ENCODE measurements at places on chromosomes 7 and 10.

- DNase-seq: no peak
These were observed 6.8 kb downstream of the HSPA14 start for GRCh38 chr10:14844948-14845347.

DNA sequence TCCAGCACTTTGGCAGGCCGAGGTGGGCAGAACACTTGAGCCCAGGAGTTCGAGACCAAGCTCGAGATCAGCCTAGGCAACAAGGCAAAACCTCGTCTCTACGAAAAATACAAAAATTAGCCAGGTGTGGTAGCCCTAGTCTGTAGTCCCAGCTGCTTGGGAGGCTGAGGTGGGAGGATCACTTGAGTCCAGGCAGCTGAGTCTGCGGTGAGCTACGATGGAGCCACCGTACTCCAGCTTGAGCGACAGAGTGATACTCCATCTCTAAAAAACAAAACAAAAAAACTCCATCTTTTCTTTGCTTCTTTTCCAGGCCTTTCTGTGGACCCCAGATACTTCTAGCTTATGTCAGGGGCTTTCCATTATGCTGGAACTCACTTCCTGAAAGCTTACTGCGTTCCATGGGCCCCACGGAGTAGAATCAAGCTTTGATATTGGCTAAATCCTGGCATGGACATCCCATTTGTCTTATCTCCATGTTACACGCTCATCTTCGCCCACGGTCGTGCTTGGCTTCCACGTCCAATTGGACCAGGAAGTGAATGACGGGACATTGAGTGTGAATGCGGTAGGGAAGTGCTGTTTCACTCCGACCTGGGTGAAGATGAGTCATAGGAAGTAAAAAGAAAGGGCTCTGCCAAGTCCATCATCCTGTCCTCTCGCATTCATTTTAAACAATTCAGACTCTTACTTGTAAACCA is 45.7 kb downstream of the FAM171A1 start:
- DNase-seq: peak; percentile 77

GRCh38 chr7:78153285-78153684 is 354.7 kb downstream of the PHTF2 start:
- no peak for DNase-seq

GRCh38 chr10:97974526-97975525 is 55.6 kb downstream of the CRTAC1 start:
- DNase-seq: no peak

DNA sequence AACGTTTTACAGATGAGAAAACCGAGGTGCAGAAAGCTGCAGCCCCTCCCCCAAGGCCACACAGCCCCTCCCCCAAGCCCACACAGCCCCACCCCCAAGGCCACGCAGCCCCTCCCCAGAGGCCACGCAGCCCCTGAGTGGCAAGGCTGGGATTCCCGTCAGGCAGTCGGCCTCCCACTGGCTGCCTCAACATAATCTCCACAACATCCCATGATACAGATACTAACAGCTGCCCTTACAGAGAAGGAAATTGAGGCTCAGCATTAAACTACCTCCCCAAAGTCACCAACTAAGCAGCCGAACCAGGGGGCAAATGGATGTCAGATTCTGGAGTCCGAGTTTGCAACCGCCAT is 15.9 kb downstream of the SH3PXD2A start:
- no peak for DNase-seq

GRCh38 chr10:74634995-74635536 is 191.3 kb upstream of the KAT6B start:
- no peak for DNase-seq

GRCh38 chr10:67788028-67788886 is 49.7 kb downstream of the DNAJC12 start:
- DNase-seq: peak; percentile 25

DNA sequence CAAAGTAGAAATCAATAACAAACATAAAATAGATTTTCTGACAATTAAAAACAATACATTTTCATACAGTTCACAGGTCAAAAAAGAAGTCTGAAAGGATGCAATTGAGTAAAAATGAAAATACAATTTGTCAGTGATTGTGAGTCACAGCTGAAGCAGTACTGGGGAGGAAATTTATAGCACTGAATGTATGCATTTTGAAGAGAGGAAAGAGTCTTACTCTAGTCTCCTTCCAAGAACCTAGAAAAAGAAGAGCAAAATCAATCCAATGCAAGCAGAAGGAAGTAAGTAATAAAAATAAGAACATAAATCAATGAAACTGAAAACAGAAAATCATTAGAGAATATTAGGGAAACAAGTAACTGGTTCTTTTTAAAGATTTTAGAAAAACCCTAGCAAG is 507.2 kb upstream of the IGFBP3 start:
- no peak for DNase-seq

- no peak for DNase-seq
These were observed 130.7 kb upstream of the CELF2 start for GRCh38 chr10:10886861-10887531.

GRCh38 chr10:97355571-97355975 is 21.0 kb upstream of the FRAT2 start:
- DNase-seq: no peak

DNA sequence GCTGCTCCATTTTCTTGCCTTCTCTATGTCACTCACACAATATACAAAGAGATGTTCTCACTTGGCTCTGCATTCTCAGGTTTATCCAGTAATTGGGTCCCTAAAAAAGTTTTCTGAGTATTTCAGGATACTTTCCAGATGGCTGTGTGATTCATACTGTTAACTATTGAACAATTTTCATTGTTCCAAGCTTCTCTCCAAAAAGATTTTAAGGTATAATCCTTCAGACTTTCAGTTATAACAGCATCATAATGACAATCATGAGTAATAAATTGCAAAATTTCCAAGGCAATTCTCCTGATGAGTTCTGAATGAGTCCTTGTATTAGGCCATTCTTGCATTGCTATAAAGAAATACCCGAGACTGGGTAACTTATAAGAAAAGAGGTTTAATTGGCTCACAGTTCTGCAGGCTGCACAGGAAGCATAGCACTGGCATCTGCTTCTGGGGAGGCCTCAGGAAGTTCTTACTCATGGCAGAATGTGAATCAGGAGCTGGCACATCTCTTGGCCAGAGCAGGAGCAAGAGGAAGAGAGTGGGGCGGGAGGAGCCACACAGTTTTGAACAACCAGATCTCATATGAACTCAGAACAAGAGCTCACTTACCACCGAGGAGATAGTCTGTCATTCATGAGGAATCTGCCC is 148.1 kb downstream of the SLC16A9 start:
- DNase-seq: peak; percentile 76

GRCh38 chr7:101085162-101085964 is at the start of gene TRIM56:
TSS of gene TRIM56 (plus strand) at chr7:101085481. CDS start at chr7:101087313, 1,832 bp downstream.
- DNase-seq: peak; percentile 78

DNA sequence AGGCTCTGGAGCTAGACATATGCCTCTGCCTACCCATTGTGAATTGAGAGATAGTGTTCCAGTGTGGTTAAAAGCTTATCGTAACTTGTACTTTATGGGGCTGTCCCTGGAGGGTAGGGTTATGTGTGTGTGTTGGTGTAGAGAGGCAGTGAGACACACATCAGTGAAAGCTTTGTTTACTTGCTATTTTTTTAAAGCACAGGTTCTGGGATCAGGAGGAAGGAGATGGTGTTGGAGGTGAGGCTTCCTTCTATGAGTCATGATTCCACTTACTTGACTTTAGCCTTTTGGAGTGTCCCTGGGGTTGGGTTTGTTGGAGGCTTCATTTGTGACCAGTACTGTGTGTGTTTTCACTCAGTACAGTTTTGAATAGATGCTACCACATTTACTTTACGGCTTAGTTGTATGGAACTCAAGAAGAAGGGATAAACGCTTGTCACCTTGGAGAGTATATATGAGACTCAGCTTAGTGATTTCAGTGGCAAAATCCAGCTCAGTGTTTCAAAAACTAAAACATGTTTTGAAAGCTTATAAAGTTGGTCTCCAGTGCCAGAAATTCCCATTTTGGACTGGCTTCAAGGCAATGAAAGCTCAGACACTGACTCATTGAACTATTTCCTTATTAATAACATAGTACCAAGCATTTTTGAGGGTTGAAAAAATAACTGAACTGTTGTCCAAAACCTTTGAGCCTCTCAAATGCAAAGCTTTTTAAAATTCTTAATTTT is 106.2 kb downstream of the PLXDC2 start:
- peak; percentile 88 for DNase-seq

DNA sequence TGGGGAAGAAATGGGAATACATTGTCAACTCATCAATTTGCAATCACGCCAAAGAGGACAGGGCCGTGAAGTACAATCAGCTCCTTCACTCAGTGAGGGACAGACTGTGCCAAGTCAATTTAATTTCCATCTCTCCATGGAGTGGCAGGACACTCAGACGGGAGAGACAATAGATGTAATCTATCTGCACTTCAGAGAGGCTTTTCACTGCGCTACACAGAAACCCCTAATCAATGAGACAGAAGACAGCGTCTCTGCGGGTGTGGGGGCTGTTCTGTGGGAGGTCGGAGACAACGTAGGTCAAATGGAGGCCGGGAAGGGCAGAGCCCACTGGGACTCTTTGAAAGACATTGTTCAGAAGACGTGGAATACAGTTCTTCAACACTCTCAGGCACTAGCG is 541.0 kb upstream of the ADARB2 start:
- DNase-seq: no peak

- no peak for DNase-seq
These were observed 48.1 kb upstream of the GATA3 start for GRCh38 chr10:8006274-8006999.

GRCh38 chr10:98469001-98469931 is 22.5 kb upstream of the HPS1 start:
- no peak for DNase-seq

DNA sequence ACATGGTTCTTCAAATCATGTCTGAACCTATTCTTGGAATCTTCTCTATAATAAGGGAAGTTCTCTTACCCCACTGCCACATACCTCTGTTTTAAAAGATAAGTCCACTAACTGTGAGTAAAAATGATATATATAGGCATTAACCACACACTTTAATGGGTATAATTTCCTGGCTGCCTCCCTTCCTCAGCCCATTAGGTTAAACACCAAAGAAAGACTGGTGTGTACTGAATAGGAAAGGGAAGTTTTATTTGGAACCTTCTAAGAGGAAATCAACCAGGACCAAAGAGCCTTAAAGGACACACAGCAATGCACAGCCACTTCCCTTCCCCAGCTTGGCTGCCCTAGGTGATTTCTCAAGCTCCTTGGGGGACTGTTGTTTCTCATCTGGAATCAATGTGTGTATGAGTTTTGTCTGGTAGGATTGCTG is 5.0 kb upstream of the WBP1L start:
- no peak for DNase-seq

DNA sequence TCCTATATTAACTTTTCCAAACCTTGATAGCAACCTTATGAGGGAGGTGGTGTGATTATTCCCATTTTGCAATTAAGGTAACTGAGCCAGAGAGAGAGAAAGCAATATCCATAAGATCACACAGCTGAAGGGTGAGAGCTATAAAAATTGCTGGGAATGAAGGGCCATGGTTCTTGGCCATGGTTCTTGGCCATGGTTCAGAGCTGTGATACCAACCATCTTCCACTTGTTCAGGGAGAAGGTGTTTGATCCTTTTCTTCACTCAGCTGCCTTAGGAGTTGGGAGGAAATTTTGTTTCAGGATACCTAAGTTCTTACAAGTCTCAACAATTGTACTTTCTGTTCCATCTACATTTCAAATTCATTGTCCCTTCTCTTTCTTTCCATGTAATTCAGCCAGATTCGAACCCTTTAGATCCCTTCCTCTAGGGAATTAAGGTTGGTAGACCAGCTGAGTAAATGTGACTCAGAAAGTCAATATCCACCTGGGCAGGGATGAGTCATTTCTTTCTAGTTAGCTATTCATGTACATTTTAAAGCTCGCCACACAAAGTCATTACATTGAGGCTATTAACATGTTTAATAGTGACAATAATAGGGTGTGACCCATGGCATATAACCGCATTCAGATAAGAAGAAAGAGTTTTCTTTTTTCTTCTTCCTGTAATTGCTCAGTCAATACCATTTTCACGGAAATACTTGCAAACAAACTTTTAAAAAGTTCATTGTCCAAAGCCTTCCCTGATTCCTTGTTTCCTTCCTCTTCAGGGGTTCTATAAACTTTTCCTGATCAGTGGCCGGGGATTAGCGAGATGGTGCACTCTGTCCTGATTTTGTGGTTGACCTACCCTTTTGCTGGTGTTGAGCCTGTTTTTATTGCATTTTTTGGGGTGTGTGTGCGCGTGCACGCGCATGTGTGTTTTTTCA is 143.4 kb downstream of the TCF7L2 start:
- DNase-seq: peak; percentile 77

GRCh38 chr10:102603946-102604345 is 40.3 kb upstream of the TRIM8 start:
- peak; percentile 53 for DNase-seq

DNA sequence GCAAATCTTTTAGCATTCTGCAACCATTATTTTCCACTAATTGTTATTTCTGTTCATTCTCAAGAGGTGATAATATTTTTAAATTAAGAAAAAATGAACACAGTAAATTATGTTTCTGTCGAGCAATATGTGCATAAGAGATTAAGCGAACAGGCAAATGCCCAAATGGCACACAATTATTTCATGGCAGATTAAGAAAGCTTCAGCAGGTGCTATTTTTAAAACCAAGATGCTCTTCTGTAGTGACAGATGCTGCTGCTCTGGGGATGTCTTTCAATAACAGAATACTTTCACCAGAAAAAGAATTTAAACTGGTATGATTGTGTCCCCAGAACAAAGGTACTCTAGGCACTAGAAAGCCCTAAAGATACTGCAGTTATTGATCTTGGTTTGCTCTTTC is 412.7 kb upstream of the SORCS1 start:
- DNase-seq: no peak

DNA sequence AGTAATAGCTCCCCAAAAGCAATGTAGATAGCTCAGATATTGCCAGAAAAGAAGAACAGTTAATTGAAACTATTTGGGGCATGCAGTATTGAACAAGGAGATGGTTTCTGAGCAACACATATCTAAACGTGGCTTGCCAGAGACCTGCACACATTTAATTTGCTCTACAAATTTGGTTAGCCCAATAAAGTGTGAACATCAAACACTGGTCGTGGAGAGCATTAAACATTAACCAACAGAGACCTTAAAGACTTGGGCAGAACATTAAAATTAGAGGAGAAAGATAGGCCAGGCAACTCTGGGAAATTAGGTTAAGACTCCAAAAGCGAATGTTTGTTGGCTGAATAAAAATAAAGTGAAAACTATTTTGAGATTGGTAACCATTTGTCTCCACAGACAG is 61.6 kb upstream of the ARID5B start:
- no peak for DNase-seq

DNA sequence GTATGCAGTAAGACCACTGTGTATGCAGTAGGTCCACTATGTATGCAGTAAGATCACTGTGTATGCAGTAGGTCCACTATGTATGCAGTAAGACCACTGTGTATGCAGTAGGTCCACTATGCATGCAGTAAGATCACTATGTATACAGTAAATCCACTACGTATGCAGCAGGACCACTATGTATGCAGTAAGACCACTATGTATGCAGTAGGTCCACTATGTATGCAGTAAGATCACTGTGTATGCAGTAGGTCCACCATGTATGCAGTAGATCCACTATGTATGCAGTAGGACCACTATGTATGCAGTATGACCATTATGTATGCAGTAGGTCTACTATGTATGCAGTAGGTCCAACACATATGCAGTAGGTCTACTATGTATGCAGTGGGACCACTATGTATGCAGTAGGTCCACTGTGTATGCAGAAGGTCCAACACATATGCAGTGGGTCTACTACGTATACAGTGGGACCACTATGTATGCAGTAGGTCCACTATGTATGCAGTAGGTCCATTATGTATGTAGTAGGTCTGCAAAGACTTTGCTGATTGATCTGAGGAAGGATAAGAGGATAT is 313.6 kb downstream of the ADARB2 start:
- DNase-seq: no peak
